LHCN-M2 (cell line): ENCODE measurements at places on chromosomes 11 and 22. TPM values are rescaled to one million over a fixed set of nuclear protein-coding genes. Genes with fewer than 3 reads are reported as not detected.

- DNase-seq, result peak; percentile 54
These were observed 27.7 kb downstream of the OR6Q1 start for GRCh38 chr11:58058276-58059006.

GRCh38 chr22:20463324-20464095, 25.9 kb upstream of the SCARF2 start:
- peak; percentile 9 for DNase-seq

- DNase-seq, result peak; percentile 14
These were observed 1.4 kb upstream of the MUC2 start for GRCh38 chr11:1073261-1073724.

GRCh38 chr11:4041731-4042391, 52.7 kb upstream of the RRM1 start:
- DNase-seq, result peak; percentile 90

GRCh38 chr11:102385085-102386007, 38.3 kb downstream of the BIRC2 start:
- no peak for DNase-seq

The BAIAP2L2 gene
- total RNA-seq, result 0.06 and 0.13 TPM in 2 replicates

The PPFIBP2 gene
- total RNA-seq, result 4.7 and 5.0 TPM in 2 replicates
